Naive thymus-derived CD4-positive, alpha-beta T cell (primary cell): ENCODE measurements at places on chromosomes 2 and 18. TPM values are rescaled to one million over a fixed set of nuclear protein-coding genes. Genes with fewer than 3 reads are reported as not detected.

The MRPL44 gene
- 36.2 TPM for polyA plus RNA-seq

- DNase-seq, result no peak
Observed at GRCh38 chr2:114368705-114369104, 73.7 kb upstream of the DPP10 start.

The ANAPC1 gene
- 30.6 TPM for polyA plus RNA-seq

GRCh38 chr2:237165405-237166276, 80.0 kb downstream of the COPS8 start:
- DNase-seq, result no peak

DNA sequence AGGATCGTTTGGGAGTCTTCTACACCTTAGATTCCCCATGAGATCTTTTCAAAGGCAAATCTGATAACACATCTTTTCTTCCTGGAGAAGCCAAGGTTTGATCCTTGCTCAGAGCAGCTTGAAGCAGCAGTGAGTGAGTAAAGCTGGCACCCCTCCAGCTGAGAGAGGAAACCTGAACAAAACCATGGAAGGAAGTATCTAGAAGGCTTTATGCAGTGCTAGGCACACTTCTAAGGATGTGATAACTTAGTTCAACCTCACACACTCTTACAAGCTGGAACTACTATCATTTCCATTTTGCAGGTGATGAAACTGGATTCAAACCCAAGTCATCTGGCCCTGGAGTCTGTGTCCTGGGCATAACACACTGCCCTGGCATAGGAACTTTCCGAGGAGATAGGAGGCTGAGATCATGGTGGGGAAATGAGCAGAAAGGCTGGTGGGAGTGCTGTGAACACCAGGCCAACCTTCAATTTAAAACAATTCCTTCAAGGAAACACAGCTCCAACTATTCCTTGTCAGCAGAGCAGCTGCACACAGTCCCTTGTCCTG, 71.2 kb downstream of the CTAGE1 start:
- DNase-seq, result no peak

DNA sequence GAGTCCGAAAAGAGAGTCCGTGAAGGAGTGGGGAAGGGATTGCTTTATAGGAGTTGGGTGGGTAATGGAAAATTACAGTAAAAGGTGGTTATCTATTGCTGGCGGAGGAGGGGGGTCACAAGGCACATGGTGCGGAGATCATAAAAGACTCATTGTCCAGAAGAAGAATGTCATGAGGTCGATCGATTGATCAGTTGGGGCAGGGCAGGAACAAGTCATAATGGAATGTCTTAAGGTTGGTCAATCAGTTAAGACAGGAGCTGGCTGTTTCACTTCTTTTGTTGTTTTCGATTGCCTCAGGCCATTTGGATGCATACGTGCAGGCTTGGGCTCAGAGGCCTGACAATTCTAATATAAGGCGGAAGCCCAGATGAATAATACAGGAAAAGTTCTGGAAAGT, 473.0 kb upstream of the TNP1 start:
- DNase-seq, result no peak

GRCh38 chr2:169862816-169863215, 35.6 kb downstream of the UBR3 start:
- no peak for DNase-seq

GRCh38 chr2:70534183-70534836, 19.3 kb downstream of the TGFA start:
- DNase-seq, result no peak

The PHOSPHO2 gene
- 8.4 TPM for polyA plus RNA-seq
